ENCODE measurements at places on chromosomes 16 and 17.

- DNase-seq: peak; percentile 78
Measured at GRCh38 chr17:50026837-50027171, 29.1 kb upstream of the ITGA3 start.

- peak; percentile 78 for DNase-seq
Measured at GRCh38 chr16:57639172-57639887, 10.9 kb downstream of the ADGRG1 start.

GRCh38 chr17:61517843-61518606 lies 65.8 kb downstream of the TBX4 start:
- no peak for DNase-seq

DNA sequence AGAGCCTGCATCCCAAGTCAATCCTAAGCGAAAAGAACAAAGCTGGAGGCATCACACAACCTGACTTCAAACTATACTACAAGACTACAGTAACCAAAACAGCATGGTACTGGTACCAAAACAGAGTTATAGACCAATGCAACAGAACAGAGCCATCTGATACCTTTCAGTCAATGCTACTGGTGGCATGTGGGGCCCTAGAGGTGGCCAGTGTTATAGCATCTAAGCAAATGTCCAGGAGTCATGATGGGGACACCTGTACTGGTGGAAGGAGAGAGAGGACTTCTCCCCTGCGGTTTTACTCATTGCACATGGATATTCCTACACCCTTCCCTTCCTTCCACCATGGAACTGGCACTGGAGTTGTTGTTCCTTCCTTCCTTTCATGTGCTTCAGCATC lies 6.0 kb upstream of the ASIC2 start:
- no peak for DNase-seq

DNA sequence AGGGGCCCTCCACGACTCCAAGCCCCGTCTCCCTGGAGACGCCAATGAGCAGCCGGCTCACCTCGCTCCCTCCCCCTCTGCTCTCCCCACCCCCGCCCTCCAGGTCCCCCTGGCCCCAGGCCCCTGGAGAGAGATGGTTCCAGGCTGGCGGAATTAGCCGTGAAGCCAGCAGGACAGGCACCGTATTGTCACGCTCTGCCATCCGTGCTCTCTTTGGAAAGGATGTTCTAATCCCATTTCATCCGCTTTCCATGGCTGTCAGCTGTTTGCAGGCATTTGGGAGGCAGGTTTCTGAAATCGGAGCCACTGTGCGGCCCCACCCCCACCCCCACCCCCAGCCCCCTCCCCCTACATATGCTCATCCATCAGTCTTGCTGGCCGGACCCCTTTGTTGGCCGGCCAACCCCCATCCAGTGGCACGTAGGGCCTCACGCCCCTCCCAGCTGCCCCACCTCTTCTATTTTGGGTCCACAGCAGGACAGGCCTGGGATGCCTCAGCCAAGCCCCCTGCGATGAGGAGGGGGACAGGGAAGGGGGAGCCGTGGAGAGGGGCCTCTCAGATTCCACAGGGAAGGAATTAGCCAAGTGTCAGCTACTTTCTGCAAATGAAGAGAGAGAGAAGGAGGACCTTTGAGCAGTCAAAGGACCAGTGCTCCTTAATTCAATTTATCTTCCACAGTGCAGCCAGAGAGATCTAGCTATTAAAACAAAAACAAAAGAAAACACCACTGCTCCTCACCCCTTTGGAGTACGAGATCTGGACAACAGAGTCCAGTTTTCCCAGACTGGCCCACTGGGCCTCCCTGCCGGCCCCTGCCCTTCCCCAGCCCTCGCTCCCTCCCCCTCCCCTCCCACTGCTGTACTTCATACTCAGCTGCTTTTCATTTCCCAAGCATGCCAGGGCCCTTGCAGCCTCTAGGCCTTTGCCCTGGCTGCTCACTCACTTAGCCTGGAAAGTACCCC lies 30.7 kb downstream of the SDK2 start:
- peak; percentile 77 for DNase-seq

DNA sequence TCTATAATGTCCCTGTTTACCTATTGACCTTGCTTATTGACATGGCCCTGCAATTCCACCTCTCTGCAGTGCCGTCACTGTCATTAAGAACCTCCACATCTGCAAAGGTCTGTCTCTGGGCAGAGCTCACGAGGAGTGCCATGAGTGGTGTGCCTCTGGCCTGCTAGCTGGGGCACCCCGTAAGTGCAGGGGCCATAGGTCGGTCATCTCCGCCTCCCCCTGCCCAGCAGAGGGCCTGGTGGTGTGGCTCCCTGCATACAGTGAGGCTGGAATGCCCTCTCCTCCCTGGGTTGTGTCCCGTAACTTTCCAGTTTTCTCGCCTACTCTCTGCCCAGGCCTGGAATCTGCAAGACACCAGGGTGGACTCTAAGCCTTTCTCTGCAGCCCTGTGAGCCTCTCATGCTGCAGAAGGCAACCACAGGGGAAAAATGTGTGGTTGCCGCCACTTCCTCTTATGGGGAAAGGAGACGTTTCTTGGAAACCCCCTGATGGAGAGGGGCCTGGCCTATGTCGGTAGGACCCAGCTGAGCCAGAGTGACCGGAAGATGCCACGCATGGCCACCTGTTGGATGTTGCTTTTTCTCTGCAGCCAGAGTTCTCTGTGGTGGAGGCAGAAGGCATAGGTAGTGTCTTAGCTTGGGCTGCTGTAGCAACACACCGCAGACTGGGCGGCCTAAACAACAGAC lies 2.7 kb upstream of the SNX20 start:
- no peak for DNase-seq

DNA sequence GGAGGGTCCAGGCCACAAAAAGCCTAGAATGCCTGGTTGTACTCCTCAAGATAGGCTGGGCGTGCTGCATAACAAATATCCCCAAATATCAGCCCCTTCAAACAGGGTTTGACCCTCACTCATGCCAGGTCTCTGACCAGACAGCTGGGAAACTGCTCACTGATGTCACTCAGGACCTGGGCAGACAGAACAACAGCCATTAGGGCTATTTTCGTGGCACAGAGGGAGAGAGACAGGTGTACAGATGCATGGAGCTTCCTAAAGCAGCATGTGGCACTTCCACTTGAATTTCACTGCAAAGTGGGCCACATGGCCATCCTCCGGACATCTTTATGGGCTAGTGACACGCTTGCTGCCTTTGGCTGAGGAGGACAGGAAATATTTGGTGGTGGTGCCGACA lies 73.1 kb downstream of the SREBF1 start:
- DNase-seq: no peak

GRCh38 chr17:2723997-2724783 lies 12.6 kb upstream of the CLUH start:
- DNase-seq: no peak

DNA sequence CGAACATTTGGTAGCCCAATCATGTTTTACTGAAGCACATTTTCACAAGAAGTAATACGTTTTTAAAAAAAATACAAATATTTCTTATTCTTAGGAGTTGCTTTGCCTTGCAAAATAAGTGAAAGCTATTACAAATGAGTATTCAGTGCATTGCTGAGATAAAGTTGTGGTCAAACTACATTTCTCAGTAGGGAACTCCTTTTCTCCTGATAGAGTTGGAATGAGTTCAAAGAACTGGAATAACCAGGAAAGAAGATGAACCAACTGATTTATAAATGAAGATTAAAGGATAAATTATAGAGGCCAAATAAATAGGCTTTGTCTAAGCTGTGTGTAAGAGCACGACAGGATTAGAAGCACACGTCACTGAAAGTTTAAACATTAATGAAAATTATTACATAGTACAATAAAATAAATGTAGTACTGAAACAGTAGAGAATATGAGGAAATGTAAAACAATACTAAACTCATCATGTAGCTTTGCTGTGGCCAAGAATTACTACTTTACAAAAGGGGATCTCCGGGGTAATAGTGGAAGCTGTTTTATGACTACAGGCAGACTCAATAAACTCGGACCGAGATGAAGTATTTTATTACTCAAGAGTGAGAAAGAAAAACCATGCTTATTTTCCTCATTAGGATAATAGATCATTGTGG lies 73.6 kb downstream of the KCNJ2 start:
- no peak for DNase-seq

GRCh38 chr17:82737967-82738877 lies 2.8 kb downstream of the FN3K start:
- DNase-seq: no peak

DNA sequence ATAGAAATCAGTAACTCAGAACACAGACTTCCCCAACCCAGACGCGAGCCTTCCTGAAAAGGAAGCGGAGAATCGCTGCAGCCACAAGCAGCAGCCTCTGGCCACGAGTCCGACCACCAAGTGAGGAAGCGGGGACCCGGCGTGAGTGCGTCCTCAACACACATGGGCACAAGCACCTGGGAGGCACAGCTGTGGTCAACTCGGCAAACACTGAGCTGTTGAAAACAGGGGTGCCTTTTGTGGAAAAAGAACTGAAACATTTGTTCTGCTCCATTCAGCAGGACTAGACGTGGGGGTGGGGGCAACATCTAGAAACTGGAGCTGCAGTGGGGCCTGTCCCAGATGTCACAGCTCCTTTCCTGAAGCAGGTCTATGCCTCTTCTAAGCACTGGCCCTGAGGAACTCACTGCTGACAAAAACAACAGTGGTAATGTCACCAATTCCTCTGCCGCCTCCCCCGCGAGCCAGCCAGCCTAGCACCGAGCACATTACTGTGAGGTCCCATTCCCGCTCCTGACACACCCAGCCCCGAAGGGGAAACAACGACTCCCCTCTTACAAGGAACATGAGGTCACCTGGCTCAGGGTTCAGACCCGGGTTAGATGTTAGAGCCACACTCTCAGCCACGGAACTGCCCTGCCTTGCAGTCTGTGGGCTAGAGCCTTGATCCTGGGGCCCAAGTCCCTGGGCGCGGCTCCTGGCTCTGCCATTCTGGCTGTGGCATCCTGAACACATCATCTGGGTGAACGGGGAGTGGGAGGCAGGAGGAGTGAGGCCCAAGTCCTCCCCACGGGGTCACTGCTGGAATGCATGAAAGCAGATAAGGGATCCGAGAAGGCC lies 29.0 kb downstream of the KDM8 start:
- no peak for DNase-seq

GRCh38 chr17:21248500-21248899 lies 4.7 kb downstream of the NATD1 start:
- no peak for DNase-seq

- DNase-seq: no peak
Measured at GRCh38 chr16:79605999-79606398, 5.5 kb upstream of the MAF start.

GRCh38 chr16:53156516-53156915 lies 101.7 kb downstream of the CHD9 start:
- DNase-seq: no peak

DNA sequence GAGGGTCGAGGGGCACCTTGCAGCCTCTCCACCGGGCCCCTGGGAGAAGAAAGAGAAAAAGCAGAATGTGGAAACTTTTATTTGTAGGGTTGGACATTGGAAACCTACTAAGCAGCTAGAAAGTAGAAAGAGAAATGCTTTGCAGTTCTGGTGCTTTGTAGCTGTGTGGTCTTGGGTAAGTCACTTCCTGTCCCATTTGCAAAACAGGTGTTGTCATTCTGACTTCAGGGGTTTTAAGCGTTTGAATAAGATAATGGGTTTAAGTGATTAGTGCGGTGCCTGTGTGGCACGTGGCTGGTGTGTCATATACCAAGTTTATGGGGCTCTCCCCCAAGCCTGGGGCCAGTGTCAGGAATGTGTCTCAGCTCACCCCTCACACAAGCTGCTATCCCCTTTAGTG lies 1.6 kb downstream of the CA4 start:
- no peak for DNase-seq

- no peak for DNase-seq
Measured at GRCh38 chr17:82528484-82529265, 9.1 kb downstream of the FOXK2 start.

DNA sequence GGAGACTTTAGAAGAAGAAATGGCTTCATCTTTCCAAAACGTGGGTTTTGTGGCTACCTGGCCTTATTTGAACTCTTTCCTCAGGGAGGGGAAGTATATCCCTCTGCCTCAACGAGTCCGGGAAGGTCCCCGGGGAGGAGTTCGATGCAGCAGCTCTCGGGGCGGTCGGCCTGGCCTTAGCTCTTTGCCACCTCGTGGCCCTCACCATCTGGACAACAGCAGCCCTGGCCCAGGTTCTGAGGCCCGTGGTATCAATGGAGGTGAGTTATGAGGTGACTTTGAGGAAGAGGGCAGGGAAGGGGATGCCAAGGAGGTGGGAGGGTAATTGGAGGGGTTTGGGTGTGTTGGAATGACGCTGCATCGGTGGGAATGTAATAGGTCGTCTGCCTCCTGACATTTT lies 7.7 kb downstream of the ATXN2L start:
- DNase-seq: no peak

- DNase-seq: peak; percentile 12
Measured at GRCh38 chr17:63082273-63082861, 116.3 kb downstream of the TANC2 start.

- no peak for DNase-seq
Measured at GRCh38 chr16:53449816-53450517, 15.7 kb downstream of the RBL2 start.

DNA sequence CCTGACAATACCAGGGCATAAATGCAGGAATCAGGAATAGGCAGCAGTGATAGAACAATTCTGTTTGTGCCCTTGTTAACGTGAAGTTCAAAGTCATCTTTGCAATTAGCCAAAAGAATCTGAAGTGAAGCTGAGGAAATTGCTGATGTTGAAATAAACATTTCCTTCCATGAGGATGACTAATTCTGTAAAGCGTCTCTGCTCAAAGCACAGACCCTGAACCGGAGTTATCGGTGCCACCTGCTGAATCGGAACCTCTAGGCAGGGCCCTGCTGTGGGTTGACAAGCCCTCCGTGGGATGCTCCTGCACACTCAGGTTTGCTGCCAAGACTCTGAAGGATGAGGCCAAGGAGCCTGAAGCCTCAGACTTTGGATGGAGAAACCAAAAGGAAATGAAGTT lies 37.0 kb upstream of the CDH1 start:
- no peak for DNase-seq

DNA sequence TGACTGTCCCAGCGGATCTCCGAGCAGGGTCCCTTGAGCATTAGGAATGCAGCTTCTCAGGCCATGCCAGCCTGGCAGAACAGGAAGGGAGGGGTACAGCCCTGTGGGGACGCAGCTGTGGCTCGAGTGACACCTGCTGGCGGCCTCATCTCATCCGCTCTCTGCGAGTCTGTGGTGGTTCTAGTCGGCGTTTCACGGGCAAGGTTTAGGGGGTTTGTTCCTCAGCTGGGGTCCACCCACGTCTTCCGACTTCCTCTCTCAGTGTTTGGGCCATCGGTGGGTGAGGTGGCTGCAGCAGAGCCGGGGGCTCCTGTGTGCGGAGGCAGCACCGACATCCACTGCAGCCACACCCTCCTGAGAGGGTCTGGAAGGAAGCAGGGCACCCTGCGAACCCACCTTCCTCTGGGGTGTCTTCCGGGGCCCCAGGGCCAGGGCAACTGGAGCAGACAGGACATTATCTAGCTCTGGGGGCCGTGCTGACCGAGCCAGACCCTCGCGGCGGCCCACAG lies 33.3 kb downstream of the JPH3 start:
- DNase-seq: no peak

GRCh38 chr17:8162233-8162996 lies at the start of gene VAMP2:
Gene VAMP2 (minus strand): TSS chr17:8162948. CDS start chr17:8162879, 69 bp downstream.
- no peak for DNase-seq

GRCh38 chr16:86498671-86499439 lies 11.5 kb upstream of the FOXF1 start:
- DNase-seq: no peak

GRCh38 chr16:47731252-47731651 lies 270.1 kb downstream of the PHKB start:
- DNase-seq: no peak

- no peak for DNase-seq
Measured at GRCh38 chr16:67936124-67936879, at the start of gene PSMB10. Gene PSMB10 (minus strand): TSS chr16:67936850. CDS start chr16:67936749, 101 bp downstream.

GRCh38 chr16:68492543-68493411 lies 44.5 kb upstream of the SMPD3 start:
- no peak for DNase-seq

GRCh38 chr17:57121308-57122042 lies 36.4 kb downstream of the AKAP1 start:
- no peak for DNase-seq

Measured in renal cortex interstitium (tissue), 15 donors.